ENCODE measurements at places on chromosomes 13 and 19.

- DNase-seq, result no peak
These were observed 179.7 kb downstream of the ABCC4 start for GRCh38 chr13:95121516-95121915.

DNA sequence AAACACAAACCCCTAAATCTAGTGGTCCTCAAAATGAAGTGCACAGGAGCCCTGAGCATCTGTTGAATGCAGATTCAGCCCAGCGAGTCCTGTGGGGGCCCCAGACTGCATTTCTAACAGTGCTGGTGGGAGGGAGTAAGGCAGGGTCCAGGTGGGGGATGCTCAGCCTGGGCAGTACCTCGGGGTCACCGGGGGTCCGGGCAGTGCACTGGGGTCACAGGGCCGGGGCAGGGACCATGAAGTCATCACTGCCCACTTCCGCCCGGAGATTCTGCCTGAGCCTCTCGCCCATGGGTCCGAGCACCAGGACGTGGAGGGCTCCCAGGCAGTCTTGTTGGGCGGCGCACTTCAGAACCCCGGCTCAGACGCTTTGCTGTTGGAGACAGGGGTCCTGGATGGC lies 838 bp upstream of the ATP4B start:
- DNase-seq, result no peak

GRCh38 chr19:13149628-13150186 lies 468 bp downstream of the STX10 start:
- DNase-seq, result no peak

DNA sequence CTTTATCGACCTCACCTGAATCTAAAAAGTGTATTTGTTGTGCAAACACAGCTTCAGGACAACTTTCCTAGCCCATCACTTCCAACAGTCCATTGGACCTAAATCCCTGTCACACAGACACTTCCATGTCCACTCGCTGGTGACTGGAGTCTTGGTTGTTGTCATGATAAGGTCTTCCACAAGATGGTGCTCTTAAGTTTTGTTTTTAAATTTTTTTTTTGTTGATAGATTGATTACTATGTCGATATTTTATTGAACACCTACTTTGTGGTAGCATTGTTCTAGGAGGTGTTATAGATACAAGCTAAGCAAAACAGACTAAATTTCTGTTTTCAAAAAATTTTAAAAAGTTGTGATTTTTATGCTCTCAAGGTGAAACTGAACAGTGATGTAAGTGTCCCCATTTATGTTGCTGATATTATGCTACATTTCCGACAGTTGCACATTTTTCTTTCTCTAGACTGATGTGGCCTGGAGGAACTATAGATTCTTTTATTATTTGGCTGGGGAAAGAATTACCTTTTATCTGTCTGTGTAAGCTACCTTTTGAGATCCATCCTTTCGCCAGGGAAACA lies 8.1 kb upstream of the ERICH6B start:
- no peak for DNase-seq

GRCh38 chr13:92346046-92346445 lies 880.6 kb upstream of the GPC6 start:
- no peak for DNase-seq

GRCh38 chr13:82330499-82330898 lies 1551.8 kb downstream of the SLITRK1 start:
- DNase-seq, result no peak

- DNase-seq, result no peak
These were observed 717.3 kb downstream of the DIAPH3 start for GRCh38 chr13:59446391-59446790.

- no peak for DNase-seq
These were observed 21.9 kb upstream of the TCF3 start for GRCh38 chr19:1674293-1674679.

GRCh38 chr13:26456650-26457049 lies 100.8 kb upstream of the WASF3 start:
- DNase-seq, result no peak

DNA sequence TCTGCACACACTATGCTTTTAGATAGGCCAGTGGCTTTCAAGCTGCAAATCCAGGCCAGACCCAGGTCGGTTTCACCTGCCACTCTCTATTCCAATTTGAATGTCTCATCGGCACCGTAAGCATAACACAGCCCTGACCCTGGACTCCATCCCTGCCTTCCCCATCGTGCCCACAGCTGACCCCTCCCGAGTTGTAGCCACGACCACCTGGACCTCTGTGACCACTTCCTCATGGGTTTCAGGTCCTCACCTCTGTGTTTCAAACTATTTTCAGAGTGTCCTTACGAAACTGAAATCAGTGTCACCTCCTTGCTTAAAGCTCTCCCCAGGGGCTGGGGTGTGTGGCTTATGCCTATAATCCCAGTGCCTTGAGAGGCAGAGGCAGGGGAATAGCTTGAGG lies 9.0 kb upstream of the HSH2D start:
- DNase-seq, result no peak

DNA sequence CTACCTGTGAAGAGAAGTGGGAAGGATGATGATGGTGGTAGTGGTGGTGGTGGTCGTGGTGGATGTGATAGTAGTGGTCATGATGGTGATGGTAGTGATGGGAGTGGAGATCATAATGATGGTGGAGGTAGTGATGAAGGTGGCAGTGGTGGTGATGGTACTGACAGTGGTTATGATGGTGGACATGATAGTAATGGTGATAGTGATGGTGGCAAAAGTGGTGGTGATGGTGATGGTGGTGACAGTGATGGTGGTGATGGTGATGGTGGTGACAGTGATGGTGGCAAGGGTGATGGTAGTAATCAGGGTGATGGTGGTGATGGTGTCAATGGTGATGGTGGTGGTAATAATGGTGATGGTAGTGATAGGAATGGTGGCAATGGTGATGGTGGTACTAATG lies 26.2 kb downstream of the MBD3L2B start:
- no peak for DNase-seq

DNA sequence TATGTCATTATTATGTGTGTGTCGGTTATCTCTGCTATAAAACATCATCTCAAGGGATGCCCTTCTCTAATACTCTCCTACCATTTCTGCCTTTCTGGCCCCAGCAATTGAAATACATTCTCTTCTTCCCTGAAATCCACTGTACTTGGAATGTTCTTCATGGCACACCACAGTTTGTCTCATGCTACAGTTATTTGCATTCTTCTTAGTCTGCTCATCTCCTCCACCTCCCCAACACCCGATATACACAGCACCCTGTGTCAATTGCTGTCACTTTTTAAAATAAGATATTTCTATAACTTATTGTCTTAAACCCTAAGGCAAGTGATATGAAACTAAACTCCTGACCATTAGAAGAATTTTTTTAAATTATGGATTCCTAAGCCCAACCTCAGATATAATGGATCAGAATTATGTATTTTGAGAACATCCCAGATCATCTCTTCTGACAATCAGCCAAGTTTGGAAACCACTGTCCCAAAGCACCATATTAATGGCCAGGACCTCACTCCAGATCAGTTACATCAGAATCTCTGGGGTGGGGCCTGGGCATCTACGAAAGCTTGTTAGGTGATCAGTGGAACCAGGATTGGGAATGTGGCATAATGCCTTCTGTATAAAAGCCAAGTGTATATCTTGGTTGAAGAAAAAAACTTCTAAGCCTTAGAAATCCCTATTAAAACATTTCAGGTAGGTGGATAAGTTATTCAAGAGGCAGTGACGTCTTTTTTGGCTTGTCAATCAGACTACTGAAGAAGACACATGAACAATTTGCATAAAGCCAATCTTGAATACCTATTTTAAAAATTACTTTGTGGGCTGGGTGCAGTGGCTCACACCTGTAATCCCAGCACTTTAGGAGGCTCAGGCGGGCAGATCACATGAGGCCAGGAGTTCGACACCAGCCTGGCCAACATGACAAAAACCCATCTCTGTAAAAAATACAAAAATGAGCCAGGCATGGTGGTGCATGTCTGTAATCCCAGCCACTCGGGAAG lies 30.0 kb upstream of the KBTBD7 start:
- no peak for DNase-seq

DNA sequence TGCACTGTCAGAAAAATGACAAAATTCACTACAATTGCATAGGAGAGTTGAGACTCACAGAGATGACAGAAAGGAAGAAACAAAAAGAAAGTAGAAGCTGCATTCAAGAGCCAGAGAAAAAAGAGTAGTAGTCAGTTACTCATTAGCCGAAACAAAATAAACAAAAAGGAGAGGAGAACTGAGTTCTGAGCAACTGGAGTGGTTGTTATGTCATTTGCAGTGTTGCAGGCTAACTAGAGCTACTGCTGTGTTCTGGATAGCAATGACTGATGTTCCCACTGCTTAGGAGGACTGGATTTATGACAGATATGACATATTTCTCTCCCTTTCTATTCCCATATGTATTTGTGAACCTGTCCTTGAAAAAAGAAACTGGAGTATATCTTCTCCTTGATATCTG lies 482.6 kb downstream of the RFC3 start:
- no peak for DNase-seq

DNA sequence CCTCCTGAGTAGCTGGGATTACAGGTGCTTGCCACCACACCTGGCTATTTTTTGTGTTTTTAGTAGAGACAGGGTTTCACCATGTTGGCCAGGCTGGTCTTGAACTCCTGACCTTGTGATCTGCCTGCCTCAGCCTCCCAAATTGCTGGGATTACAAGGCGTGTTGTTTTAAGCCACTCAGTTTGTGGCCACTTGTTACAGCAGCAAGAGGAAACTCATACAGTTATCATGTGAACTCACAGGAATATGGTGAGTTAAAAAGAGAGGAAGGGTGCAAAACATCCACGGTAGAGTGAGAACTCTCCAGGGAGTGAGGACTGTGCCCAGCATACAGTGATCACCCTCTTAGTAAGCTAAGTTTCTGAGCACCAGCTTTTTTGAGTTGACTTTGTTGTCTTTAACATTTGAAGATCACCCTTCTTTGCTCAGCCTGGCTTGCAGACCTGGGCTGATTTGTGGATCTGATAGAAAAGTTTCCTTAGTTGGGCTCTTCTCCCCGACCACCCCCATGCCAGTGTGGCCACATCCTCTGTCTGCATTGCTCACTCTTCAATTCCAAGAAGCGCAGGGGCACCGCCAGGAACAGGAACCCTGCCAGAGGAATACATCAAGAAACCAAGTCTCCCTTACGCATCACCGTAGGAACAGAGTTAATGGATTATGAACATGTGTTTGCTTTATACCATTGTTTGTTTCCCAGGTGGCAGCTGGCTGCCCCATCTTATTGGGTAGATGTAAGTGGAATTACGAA lies 16.0 kb downstream of the ALOX5AP start:
- DNase-seq, result no peak

GRCh38 chr19:1522061-1522460 lies 1.8 kb upstream of the PLK5 start:
- DNase-seq, result no peak
